ENCODE measurements at places on chromosomes 16 and 17. TPM values are rescaled to one million over a fixed set of nuclear protein-coding genes. Genes with fewer than 3 reads are reported as not detected.

The CDK3 gene
- polyA plus RNA-seq = 1.9 TPM

The ASPA gene
- polyA plus RNA-seq = 0.16 TPM

The TEKT1 gene
- not detected for polyA plus RNA-seq

The NPIPA3 gene
- 5.4 TPM for polyA plus RNA-seq

The SGCA gene
- 1.8 TPM for polyA plus RNA-seq

The ZNF385C gene
- polyA plus RNA-seq = not detected

Measured in GM23248 (cell line).